Foreskin fibroblast (primary cell): ENCODE measurements at places on chromosomes 16 and 17.

- DNase-seq: no peak
These were observed 94.7 kb upstream of the MPHOSPH6 start for GRCh38 chr16:82264756-82265155.

- no peak for DNase-seq
These were observed 85.6 kb upstream of the RPH3AL start for GRCh38 chr17:438191-438590.

DNA sequence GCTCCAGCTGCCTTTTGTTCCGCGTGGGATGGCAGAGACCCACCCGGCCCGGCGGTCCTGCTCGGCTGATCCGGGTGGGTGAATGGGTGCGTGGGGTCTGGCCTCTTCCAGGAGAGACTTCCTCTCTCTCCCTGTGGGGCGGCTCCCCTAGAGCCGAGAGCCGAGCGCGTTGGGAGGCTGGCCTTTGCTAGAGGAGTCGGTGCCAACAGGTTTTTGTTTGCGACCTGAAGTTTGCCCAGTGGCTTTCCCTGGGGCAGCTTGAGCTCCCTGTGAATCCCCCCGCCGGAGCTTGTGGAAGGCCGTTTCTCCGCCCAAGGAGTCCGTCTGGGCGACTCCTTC, 970 bp downstream of the EPN2 start:
- DNase-seq: no peak

DNA sequence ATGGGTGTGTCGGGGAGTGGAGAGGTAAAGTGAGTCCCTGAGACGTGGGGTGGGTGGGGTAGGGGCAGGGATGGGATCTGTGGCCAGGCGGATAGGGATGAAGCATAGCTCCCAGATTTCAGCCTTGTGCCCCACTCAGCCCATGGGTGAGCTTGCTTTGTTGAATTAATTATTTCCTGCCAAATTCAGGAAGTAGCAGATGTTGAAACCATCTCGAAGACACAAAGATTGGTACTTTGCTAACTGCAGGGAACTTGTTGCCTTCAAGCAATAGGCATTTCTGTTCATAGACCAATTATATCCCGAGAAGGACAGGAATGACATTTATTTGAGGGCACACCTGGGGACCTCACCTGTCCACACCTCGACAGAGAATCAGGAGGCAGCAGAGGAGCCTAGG, 11.0 kb upstream of the C16orf74 start:
- no peak for DNase-seq

- DNase-seq: no peak
These were observed 614 bp downstream of the TMEM208 start for GRCh38 chr16:67227567-67227921.

- DNase-seq: no peak
These were observed 114.8 kb upstream of the FOXF1 start for GRCh38 chr16:86395477-86395876.

DNA sequence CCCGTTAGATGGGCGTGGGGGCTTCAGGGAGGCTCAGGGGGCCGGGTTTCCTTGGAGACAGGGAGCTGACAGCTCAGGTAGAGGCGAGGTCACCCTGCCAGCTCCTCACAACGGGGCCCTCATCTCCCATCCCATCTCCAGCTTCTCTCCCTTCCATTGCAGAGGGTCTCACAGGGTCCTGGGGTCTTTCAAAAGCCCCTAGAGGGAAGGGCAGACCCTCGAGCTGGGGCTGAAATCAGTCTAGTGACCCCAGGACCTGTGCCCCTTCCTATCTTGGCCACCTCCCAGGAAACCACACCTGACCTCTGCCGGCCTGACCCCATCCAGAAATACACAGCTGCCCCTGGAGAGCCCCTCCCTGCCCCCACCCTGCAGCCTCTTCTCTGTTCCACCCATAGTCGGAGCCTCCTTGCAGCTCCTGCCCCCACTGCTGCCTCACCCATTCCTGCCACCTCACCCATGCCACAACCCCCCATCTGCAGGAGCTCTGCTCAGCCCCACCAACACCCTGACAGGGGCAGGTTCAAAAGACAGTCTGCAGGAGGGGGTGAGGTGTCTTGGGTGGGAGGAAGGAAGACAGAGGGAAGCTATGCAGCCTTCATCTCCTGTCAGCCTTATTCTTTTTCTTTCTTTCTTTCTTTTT, 23.4 kb downstream of the PIK3R5 start:
- no peak for DNase-seq

GRCh38 chr17:1930337-1930645, 94.8 kb downstream of the RTN4RL1 start:
- no peak for DNase-seq

GRCh38 chr17:63911657-63912100, 621 bp upstream of the CSHL1 start:
- DNase-seq: no peak

- DNase-seq: no peak
These were observed 289.4 kb downstream of the ABCC12 start for GRCh38 chr16:47866423-47866822.

DNA sequence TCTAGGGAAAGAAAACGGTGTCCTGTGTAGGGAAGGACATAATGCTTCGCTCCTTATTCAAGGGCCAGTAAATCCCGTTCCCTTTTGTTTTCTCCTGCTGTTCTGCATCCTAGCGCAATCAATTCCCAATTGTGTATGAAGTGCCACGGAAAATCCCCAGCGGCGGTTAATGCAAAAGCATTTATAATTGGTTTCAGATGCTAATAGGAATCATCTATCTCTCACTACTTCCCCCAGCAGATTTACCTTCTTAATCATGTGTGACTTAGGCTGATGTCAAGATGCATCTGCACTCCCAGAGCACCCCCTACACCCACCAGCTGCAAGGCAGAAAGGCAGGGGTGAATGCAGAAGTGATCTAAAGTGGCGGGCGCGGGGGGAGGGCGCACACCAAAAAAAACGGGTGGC, 32.7 kb upstream of the SSTR2 start:
- DNase-seq: no peak

DNA sequence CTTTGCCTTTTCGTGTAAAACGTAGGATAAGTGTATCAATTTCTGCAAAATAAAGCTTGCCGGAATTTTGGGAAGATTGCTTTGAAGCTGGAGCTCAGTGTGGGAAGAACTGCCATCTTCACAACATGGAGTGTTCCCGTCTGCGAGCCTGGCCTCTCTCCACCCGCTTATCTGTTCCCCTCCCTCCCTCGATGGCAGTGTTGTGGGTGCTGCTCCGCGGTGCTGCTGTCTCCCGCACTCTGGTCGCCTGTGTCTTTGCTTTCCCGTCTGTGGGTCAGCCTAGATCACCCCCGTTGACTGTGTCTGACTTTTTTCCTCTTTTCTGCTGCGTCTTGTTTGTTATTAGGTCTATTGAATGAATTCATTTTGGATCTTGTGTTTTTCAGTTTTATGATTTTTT, 17.0 kb downstream of the ACSF3 start:
- DNase-seq: no peak

DNA sequence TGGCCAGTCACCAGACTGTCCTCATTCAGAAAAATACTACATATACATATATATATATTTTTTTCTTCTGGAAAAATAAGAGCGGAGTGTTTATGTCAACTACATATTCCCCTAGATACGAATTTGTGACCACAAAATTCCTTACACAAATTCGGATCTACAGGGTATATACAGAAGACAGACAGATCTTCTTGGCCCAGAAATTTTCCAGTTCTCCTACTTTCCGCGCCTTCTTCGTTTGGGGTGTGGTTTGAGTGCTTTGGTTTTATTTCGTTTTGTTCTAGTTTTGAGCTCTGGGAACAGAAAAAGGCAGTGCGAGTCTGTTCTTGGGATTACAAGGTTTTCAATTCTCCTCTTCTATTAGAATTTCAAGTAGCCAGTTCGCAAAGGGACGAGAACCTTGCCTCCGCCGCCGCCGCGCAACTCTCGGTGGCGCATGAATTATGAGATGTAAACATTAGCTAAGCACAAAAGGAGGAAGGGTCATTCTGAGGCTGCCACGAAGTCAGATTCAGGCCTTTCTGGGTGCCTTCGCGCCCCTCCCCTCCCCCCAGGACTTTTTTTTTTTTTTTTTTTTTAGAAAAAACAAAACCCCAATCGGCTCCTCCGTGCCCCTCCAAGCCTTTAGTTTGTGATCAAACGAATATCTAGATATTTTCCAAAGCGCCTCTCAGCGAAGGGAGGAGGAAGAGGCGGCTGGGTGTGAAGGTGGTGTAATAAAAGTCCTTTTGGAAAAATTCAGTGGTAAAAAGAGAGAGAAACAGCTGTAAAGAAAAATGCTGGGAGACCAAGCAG, 1.8 kb upstream of the HOXB4 start:
- DNase-seq: no peak

DNA sequence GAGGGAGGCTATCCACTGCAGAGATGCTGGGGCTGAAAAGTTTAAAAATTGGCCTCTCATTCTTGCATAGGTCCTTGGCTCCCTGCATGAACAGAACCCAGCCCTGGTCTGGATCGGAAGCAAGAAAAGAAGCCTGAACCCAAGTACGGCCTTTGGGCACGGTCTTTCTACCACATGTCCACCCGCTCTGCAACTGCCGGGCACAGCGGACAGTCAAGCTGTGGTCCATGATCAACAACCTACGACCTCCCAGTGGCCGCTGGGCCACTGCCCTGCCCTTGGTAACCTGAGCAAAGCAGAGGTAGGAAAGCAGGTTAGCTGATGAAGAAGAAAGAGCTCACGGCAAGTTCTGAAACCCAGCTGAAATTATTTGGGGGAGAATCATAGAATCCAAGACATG, 3.6 kb downstream of the ABCC12 start:
- no peak for DNase-seq
